ENCODE measurements at places on chromosomes 16 and 17.
A peak's percentile ranks its signal among the peaks of the same experiment; 100 is the strongest.

- no peak for DNase-seq
Observed at GRCh38 chr16:75758215-75758614, 31.9 kb upstream of the CPHXL start.

- DNase-seq = no peak
Observed at GRCh38 chr16:88016964-88017363, 65.7 kb downstream of the BANP start.

GRCh38 chr16:74304164-74304834 lies 7.7 kb downstream of the PSMD7 start:
- no peak for DNase-seq

DNA sequence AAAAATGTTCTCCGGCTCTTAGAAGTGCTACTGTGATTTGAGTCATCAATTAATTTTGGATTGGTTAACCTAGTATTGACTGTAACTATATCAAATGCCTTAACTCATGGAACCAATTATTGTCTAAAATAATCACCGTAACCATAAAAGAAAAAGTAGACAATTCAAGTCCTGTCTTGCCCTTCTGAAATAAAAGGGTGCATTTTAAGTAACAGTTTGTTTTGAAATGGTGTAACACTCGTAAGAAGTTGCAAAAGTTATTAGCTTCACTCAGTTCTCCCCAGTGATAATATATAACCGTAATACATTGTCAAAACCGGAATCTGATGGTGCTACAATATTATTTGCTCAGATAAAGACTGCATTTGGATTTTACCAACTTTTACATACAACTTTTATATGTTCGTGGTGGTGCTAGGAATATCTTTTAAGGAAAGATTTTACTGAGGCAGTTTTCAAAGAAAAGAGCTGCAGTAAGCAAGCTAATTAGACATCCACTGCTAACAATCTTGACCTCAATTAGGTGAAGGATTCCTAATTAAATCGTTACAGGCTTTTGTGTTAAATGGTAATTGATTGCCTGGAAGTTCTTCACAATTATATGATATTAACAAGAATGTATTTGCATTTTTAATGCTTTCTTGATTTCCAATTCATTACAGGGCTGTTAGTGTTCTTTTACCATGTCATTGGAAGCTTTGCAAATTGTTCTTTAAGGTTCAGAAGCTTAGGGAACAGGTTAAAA lies 413.1 kb upstream of the MON1B start:
- DNase-seq = no peak

DNA sequence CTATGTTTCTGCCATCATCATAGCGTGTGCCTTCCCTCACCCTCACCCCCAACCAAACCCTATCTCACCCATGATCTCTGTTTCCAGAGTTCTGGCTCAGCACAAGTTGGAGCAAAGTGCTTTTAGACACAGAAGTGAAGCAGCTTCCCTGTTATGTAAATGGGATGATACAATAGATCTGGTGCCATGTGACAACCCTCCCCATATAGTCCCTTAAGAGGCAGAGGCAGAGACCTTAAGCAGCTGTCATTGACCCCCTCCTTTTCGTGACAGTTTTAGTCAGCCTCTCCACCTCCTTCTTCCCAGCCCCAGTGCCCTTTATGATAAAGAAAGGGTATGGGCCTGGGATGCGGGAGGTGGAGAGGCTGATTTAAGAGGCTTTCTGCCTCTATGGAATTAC lies 40.3 kb upstream of the MED13 start:
- no peak for DNase-seq

- peak; percentile 87 for DNase-seq
Observed at GRCh38 chr17:7294614-7295153, at the start of gene YBX2. Gene YBX2 (minus strand): TSS chr17:7294639. CDS start chr17:7294500, 139 bp downstream.

DNA sequence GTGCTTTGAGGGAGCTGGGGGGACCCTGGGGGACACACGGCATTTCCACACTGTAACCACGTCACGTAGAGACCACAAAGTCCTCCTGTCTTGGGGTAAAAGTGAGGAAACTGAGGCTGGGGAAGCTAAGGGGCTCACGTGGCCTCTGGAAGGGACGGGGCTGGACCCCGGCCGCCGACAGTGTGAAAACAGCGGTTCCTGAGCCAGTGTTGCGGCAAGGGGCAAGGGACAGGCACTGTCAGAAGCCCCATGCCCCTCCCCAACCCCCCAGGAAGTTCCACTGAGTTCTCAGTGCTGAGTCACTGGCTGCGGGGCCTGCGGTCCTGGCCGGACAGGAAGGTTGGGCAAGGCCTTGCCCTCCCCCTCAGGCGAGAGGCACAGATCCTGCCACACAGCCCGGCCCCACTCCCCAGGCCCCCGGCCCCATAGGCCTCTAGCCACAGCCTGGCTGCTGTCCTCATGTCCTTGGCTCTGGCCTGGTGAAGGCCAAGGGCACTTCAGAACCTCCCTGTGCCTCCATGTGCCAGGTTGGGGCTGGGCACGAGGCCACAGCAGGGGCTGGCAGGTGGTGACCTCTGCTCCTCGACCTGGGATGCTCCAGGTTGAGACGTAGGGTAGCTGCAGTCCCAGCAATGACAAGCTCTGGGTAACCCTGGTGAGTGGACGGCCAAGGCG lies 5.0 kb upstream of the CCDC57 start:
- DNase-seq = no peak

DNA sequence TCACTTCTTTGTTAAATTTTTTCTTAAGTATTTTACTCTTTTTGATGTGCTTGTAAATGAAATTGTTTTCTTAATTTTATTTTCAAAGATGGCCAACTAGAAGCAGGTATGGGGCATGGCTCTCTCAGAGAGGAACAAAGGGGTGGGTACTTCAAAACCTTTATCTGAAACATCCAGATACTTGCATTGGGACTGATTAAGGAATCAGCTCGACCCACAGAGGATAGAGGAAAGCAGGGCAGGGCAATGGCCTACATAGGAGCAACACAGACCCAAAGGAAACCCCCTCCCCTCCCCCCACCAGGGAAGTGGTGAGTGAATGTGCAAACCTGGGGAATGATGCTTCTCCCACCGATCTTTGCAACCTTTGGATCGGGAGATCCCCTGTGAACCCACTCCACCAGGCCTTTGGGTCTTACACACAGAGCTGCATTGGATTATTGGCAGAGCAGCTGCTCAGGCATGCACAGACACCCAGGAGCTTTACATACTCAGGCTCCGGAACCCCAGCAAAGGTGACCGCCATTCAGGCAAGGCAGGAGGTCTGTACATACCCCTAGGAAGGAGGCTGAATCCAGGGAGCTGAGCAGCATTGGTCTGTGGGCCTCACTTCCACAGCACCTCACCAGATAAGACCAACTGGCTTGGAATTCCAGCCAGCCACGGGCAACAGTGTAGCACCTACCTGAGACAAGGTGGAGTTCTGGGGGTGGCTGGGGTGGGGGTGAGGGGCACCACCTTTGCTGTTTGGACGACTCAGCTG lies 3.0 kb upstream of the CCR7 start:
- no peak for DNase-seq

DNA sequence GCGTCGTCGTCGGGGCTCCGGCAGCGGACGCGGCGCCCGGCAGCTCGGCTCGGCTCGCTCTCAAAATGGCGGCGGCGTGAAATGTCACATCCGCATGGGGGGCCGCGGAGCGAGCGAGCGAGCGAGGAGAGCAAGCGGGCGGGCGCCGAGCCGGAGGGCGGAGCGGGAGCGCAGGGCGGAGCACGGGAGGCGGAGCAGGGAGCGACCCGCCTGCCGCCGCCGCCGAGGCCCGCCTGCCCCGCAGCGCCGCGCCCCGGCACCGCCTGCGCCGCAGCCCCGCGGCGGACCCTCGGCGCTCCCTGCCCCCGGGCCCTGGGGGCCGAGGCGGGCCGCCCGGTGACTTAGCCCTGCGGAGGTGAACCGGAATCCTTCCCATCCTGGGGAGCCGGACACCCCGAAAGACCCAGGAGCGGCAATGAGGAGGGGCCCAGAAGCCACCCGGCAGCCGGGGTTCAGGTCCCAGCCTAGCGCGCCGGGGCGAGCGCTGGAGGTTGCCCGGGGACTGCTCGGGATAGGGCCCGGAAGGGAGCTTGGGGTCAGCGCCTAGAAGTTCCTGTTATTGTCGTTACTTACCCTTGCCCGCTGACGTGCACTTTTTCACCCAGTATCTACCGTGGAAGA lies at the start of gene USP7:
TSS of gene USP7 (minus strand) at position 86 of the 621 bp plus-strand sequence. CDS start 621 bp downstream, outside the sequence.
- DNase-seq = peak; percentile 95

GRCh38 chr16:88402551-88403240 lies 19.9 kb downstream of the ZNF469 start:
- no peak for DNase-seq

- no peak for DNase-seq
Observed at GRCh38 chr16:55500530-55501011, 8.3 kb upstream of the LPCAT2 start.

GRCh38 chr16:68251832-68252231 lies 6.7 kb downstream of the PLA2G15 start:
- DNase-seq = no peak

GRCh38 chr17:70355185-70355584 lies 185.9 kb downstream of the KCNJ2 start:
- DNase-seq = no peak

DNA sequence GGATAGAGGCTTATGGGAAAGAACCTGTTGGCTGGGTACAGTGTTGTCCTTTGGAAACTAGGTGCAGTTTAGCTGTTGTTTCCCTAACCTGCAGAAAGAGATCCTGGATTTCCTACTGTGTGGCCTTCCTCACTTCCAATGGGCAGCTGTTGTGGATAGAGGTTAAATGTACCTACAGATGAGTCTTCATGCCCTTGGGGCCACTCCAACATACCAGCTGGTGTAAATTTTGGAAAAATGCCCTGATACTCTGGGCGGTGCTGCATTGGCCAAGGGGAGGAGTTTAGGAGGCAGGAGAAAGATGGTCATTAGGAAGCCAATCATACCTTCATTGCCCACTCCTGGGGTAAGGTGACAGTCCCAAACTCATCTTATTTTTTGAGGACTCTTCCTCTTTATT lies 70.2 kb downstream of the SNX11 start:
- no peak for DNase-seq

DNA sequence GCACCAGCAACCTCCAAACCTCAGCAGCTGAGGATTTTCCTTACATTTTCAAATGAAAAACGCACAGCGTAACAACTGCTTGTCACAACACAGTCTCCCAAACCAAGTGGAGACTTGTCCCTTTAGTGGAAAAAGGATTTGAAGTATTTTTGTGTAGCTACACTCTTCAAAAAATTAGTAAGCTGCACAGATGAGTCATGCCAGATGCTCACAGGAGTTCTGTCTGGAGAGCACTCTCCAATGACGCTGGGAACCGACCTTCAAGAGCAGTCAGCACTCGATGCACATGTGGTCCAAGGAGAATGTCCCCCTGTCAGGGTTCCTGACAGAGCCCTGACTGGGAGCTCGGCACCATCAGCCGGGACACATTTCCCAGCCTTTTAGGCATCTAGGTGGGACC lies 39.8 kb downstream of the MAP1LC3B start:
- no peak for DNase-seq

GRCh38 chr16:69542974-69543373 lies 22.8 kb upstream of the NFAT5 start:
- no peak for DNase-seq

DNA sequence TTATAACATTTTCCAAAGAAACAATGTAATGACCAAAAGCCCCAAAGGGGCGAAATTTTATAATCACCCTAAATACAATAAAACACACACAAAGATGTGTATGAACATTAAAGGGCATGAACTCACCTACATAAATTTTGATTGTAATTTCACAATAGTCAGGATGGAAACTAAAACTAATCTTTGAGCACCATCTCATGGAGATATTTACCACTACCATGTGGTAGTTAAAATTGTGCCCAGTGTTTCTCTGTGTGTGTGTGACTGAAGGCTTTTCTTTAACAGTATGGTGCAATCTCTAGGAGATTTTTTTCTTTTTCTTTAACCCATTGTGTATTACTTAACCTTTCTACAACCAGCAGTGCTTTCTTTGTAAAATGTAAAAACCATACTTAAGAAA lies 19.7 kb upstream of the MEIOC start:
- DNase-seq = no peak

DNA sequence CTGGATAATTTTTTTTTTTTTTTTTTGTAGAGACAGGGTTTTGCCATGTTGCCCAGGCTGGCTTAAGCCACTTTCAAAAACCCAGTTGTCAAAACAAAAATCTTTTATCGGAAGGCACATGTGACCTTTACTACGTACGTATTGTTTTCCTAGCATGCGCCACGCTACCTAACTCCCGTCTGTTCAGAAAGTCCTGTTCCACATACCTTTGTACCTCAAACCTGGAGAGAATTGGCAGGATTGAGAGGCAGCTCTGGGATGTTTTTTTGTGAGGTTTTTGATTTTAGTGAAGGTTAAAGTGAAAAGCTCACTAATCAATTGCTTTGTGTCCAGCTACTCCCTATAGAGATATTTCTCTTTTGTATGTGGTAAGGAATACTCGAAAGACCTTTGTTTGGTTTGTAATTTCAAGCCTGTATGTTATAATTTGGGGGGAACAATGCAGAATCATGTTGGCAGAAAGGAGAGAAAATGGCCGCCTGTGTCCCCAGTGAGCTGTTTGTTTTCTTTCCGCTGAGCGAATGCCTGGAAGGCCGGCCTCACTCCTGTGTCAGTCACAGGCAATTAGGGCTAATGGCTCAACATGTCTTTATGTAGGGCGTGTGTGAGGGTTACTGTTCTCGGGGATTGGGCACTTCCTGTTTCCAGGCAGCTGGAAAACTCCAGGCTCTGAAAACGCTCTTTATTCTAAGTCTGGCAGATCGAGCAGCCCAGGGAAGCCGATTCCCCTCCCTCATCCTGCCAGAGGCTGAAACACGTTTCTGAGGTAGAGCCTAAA lies 60.8 kb upstream of the CLEC18A start:
- DNase-seq = no peak

- DNase-seq = no peak
Observed at GRCh38 chr17:1743088-1743439, 393 bp downstream of the SERPINF2 start.

GRCh38 chr17:3479988-3480387 lies 4.2 kb downstream of the ASPA start:
- no peak for DNase-seq

- no peak for DNase-seq
Observed at GRCh38 chr16:56977823-56978430, 11.4 kb upstream of the NLRC5 start.

GRCh38 chr17:28584434-28584833 lies 7.7 kb upstream of the ALDOC start:
- no peak for DNase-seq

GRCh38 chr17:42772945-42773289 lies 332 bp upstream of the VPS25 start:
- no peak for DNase-seq

DNA sequence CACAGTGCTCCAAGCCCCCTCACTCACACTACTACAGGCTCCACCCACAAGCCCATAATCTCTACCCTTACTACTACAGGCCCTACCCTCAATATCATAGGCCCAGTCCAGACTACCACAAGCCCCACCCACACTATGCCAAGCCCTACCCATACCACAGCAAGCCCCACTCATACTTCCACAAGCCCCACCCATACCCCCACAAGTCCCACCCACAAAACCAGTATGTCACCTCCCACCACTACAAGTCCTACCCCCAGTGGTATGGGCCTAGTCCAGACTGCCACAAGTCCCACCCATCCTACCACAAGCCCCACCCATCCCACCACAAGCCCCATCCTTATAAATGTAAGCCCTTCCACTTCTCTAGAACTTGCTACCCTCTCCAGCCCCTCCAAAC lies 13.8 kb downstream of the RIPOR1 start:
- peak; percentile 78 for DNase-seq
